NCI-H2171 (cell line): ENCODE measurements at places on chromosomes 16 and 17.

- DNase-seq, result peak; percentile 52
Measured at GRCh38 chr17:73304971-73305812, 6.6 kb downstream of the CDC42EP4 start.

- DNase-seq, result no peak
Measured at GRCh38 chr17:49580055-49580721, 4.5 kb downstream of the NXPH3 start.

GRCh38 chr17:41738077-41738800 lies 3.8 kb upstream of the HAP1 start:
- peak; percentile 62 for DNase-seq

GRCh38 chr17:4136373-4136772 lies 6.5 kb downstream of the ZZEF1 start:
- DNase-seq, result no peak

DNA sequence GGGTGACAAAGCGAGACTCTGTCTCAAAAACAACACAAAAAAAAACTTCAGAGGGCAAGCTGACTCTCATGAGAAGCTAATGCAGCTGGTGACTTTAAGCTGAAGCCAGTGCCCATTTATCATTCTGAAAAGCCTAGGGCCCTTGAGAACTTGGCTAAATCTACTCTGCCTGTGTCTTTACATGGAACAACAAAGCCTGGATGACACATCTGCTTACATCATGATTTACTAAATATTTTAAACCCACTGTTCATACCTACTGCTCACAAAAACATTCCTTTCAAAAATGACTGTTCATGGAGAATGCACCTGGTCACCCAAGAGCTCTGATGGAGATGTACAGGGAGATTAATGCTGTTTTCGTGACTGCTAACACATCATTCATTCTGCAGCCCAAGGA lies 6.1 kb upstream of the ALOX12 start:
- no peak for DNase-seq

DNA sequence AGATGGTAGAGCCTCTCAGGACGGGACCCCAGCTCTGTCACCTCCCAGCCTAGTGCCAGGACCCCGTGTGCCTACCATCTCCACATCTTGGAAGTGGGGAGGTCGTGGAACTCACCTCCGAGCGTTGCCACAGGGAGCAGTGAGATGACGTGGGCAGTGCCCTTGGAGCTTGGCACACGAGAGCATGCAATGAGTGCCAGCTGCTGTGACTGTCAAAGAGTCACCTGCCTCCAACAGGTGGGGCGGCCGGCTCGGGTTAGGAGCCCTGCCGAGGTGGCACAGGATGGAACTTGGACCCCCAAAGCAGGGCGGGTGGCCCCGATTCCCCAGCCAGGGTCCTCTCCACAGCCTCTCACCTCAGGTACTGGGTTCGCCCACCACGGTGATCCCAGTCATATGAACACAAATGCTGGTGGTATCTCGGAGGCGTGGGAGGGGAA lies 5.5 kb downstream of the VPS4A start:
- no peak for DNase-seq

GRCh38 chr17:44023545-44024270 lies 8.9 kb upstream of the TMEM101 start:
- no peak for DNase-seq

GRCh38 chr16:84780544-84781376 lies 39.0 kb upstream of the CRISPLD2 start:
- no peak for DNase-seq

- no peak for DNase-seq
Measured at GRCh38 chr16:79121906-79122305, 478.6 kb downstream of the MAF start.

DNA sequence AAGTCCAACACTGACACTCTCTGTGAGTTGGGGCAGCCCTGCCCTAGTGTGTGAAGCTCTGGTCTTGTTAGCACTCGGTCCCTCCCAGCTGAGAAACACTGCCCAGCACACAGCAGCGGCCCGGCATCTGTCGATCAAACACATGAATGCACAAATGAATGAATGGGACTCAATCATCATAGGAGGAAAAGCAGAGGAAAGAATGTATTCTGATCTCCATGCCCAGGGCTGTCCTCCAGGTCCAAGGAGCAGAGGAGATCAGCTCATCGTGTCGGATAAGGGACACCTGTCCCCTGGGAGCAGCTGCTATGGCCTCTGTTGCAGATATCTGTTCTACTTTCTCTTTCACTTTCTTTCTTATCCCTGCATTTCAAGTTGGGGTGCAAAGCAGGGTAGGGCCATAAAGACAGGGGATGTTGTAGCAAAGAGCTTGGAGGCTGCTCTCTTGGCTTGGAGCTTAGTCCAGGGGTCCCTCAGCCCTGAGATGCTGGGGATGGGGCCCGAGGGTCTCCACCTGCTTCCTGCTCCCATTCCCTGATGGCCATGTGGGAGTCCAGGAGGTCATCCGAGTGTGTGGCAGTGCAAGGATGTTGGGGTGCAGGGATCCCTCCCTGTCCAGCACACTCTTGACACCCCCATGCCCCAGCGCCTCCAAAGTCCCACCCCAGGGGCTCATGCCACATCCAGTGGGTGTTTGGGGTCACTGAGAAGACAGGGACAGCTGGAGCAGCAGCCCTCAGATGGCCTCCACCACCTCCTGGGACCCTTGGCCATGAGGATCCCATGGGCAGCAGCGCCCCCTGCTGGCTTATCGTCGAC lies 88.2 kb downstream of the IRF8 start:
- DNase-seq, result no peak

GRCh38 chr17:63834431-63835166 lies 7.1 kb upstream of the FTSJ3 start:
- peak; percentile 52 for DNase-seq

GRCh38 chr16:59249011-59249410 lies 514.9 kb upstream of the GOT2 start:
- DNase-seq, result no peak
